ENCODE measurements at places on chromosomes 13 and 19. TPM values are rescaled to one million over a fixed set of nuclear protein-coding genes. Genes with fewer than 3 reads are reported as not detected.

- H3K36me3 ChIP-seq: peaks cover 19% of the 10 kb centered on the region
- peak; percentile 83 for DNase-seq
- peak overlapping the region; percentile 100 for H3K27ac ChIP-seq
- peak overlapping the region; percentile 67 for H3K4me3 ChIP-seq
Observed at GRCh38 chr19:1266916-1267476, 2.1 kb upstream of the CIRBP start.

- no peaks in the 10 kb centered on the region for H3K36me3 ChIP-seq
- no peak overlapping the region for H3K27ac ChIP-seq
- H3K27me3 ChIP-seq: no peaks in the 10 kb centered on the region
- no peaks in the 10 kb centered on the region for H3K4me1 ChIP-seq
- DNase-seq: no peak
- no peak overlapping the region for H3K4me3 ChIP-seq
Observed at GRCh38 chr13:22316494-22317025, 645.7 kb downstream of the FGF9 start.

GRCh38 chr19:13823256-13823655, 28.0 kb downstream of the ZSWIM4 start:
- no peaks in the 10 kb centered on the region for H3K27me3 ChIP-seq
- H3K36me3 ChIP-seq: peaks cover 25% of the 10 kb centered on the region
- H3K27ac ChIP-seq: peak overlapping the region; percentile 73
- DNase-seq: peak; percentile 69
- peaks cover 12% of the 10 kb centered on the region for H3K4me1 ChIP-seq

GRCh38 chr13:112481458-112481857, 105.3 kb downstream of the SPACA7 start:
- H3K27me3 ChIP-seq: no peaks in the 10 kb centered on the region
- H3K36me3 ChIP-seq: peaks cover 23% of the 10 kb centered on the region
- H3K4me1 ChIP-seq: no peaks in the 10 kb centered on the region
- no peak overlapping the region for H3K4me3 ChIP-seq

GRCh38 chr13:106284358-106284757, 251.1 kb downstream of the EFNB2 start:
- no peaks in the 10 kb centered on the region for H3K4me1 ChIP-seq
- H3K27ac ChIP-seq: no peak overlapping the region
- H3K27me3 ChIP-seq: peaks cover 6% of the 10 kb centered on the region
- DNase-seq: no peak

MBD3L3 gene
- total RNA-seq: not detected

IGFL2 gene
- total RNA-seq: not detected

MYO1F gene
- 7.4 TPM for total RNA-seq
